Esophagus squamous epithelium (tissue), 5 donors: ENCODE measurements at places on chromosomes 7 and 10.

DNA sequence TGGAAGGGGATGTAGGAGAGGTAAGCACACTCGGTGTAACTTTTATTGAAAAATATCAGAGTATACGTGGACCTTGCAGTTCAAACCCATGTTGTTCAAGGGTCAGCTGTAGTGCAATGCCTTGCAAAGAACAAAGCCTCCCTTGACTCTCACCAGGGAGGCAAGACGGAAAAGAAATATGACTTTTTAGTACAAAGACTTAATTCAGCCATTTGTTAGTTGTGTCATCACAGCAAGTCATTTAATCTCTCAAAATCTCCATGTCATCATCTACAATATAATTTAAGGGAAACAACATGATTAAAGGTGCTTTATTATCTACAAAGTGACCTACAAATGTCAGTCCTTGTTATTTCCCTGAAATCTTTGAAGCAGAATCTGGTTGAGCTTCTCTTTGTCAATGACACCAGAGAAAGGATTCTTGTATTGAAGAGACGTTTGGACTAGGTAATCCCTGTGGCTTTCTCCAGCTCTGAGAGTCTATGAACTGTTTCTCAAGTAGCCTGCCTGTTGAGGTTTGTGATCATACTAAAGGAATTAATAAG is 502.8 kb downstream of the REEP3 start:
- DNase-seq = no peak

DNA sequence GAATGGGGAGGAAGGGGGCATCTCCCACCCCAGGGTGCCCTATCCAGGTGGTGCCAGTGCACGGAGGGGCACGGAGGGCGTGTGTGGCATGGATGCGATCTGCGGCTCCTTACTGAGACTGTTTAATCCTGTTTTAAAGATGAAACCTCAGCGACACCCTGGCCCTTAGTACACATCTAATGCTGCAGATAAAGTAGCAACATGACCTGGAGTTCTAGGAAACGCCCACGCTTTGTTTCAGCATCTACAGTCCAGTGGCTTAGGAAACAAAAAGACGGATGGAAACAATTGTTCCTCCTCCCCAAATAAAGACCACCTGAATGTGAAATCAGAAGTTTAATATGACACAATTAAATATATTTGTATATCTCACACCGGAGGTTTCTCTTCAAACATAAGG is 201.9 kb downstream of the DNAJB6 start:
- no peak for DNase-seq

DNA sequence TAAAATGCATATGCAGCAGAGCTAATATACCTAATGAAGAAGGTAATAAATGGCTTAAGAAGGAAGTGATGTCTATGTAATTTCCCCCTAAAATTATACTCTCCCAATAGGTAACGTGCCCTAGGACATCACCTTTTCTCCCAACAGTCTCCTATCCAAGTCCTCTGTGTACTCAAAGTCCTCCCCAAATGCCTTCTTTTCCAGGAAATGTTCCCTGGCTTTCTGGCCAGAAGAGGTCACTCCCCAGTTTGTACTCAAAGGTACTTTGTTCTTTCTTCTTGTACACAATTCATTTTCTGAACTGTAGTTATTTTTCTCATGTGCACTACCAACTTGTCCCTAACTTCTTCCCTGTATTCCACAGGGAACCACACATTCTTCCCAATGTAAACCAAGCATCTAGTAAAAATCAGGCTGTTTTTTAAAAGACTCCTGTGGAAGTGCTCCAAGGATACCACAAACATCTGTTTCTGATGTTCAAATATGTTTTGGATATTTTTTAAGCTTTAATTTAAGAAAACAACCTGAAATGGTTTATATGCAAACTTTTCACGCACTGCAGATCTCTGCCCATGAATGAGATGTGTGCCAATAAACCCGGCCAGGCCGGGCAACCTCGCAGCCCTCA is 262.3 kb upstream of the KLF14 start:
- no peak for DNase-seq

- no peak for DNase-seq
Measured at GRCh38 chr10:51707821-51708424, 8.5 kb upstream of the CSTF2T start.

GRCh38 chr7:45625714-45626440 is 51.7 kb downstream of the ADCY1 start:
- no peak for DNase-seq

GRCh38 chr10:44293306-44293778 is 91.6 kb downstream of the CXCL12 start:
- no peak for DNase-seq
